ENCODE measurements at places on chromosomes 7 and 10. TPM values are rescaled to one million over a fixed set of nuclear protein-coding genes. Genes with fewer than 3 reads are reported as not detected.

- H3K36me3 ChIP-seq = no peaks in the 10 kb centered on the region
- H3K27me3 ChIP-seq = no peaks in the 10 kb centered on the region
- H3K27ac ChIP-seq = no peak overlapping the region
These were observed 24.3 kb downstream of the CSTF2T start for GRCh38 chr10:51675088-51675487.

GRCh38 chr7:100373261-100373831 lies at the start of gene PILRA:
TSS of gene PILRA (plus strand) at chr7:100373487. CDS start at chr7:100373657, 170 bp downstream.
- H3K36me3 ChIP-seq = no peaks in the 10 kb centered on the region
- no peak for DNase-seq
- H3K27ac ChIP-seq = peak within 1 kb of the TSS; percentile 52
- no peaks in the 10 kb centered on the region for H3K4me1 ChIP-seq
- H3K27me3 ChIP-seq = no peaks in the 10 kb centered on the region

GRCh38 chr7:39631736-39632308 lies 8.4 kb downstream of the RALA start:
- no peak for DNase-seq
- H3K27ac ChIP-seq = no peak overlapping the region
- no peak overlapping the region for H3K4me3 ChIP-seq
- no peaks in the 10 kb centered on the region for H3K36me3 ChIP-seq

DNA sequence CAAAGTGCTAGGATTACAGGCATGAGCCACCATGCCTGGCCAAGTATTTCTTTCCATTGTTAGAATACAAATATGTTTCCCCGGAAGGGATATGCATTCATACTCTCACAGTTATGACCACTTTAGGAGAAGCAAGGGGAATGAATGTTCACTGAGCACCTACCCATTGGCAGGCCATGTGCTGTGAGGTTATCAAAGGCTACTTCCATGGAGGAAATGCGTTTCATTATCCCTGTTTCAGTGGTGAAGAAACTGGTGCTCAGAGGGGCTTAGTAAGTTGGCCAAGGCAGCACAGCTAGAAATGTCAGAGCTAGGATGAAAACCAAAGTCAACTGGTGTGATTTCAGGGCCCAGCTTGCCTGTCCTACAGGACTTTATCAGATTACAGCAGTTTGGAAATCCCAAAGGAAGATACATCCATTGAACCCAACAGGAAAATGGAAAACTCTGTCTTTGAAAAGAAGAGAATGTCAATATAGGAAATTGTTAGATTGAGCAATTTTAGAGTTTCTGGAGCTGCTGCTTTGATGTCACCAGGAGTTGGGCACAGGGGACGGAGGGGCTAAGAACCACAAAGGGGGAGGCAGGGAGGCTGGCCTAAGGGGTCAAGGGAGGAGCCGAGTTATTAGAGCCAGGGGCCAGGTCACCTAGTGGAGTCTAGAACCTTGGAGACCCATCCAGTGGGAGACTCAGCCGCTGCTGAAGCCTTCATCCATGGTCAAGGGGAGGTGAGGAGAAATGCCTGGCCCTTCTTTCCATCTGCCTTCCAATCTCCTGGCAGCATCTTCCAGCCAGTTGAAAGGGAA lies 319.8 kb downstream of the FRMD4A start:
- no peaks in the 10 kb centered on the region for H3K27me3 ChIP-seq
- no peak overlapping the region for H3K4me3 ChIP-seq
- H3K4me1 ChIP-seq = no peaks in the 10 kb centered on the region
- no peak overlapping the region for H3K27ac ChIP-seq
- no peaks in the 10 kb centered on the region for H3K36me3 ChIP-seq

GRCh38 chr10:35993591-35994515 lies 351.8 kb upstream of the FZD8 start:
- H3K27me3 ChIP-seq = no peaks in the 10 kb centered on the region
- no peak overlapping the region for H3K4me3 ChIP-seq
- H3K27ac ChIP-seq = no peak overlapping the region
- H3K36me3 ChIP-seq = no peaks in the 10 kb centered on the region
- H3K4me1 ChIP-seq = no peaks in the 10 kb centered on the region

DNA sequence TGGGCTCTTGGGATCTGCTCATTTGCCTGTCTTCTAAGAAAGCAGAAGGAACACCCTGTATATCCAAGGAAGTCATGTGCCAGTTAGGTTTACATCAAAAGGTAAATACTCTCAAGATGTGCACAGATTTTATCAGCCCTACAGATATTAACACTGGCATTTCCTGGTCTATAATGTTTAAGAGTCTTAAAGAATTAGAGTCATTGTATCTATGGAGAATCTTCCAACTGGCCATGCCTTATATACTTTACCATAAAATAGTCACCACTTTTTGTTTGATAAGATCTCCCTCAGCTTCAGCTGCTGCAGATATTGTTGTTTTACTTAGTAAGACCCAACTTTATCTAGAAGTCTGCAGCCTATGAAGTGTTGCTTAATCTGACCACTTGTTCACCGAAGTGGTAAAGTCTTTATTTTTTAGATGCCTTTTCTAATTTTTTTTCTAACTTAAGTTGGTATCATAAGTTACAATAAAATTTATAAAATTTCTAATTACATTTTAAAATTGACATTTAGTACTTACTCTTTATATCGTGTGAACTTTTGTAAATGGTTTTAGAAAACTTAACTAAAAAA lies 58.5 kb downstream of the CPED1 start:
- no peaks in the 10 kb centered on the region for H3K27me3 ChIP-seq
- DNase-seq = no peak
- no peaks in the 10 kb centered on the region for H3K4me1 ChIP-seq
- H3K4me3 ChIP-seq = no peak overlapping the region
- no peaks in the 10 kb centered on the region for H3K36me3 ChIP-seq
- no peak overlapping the region for H3K27ac ChIP-seq

DNA sequence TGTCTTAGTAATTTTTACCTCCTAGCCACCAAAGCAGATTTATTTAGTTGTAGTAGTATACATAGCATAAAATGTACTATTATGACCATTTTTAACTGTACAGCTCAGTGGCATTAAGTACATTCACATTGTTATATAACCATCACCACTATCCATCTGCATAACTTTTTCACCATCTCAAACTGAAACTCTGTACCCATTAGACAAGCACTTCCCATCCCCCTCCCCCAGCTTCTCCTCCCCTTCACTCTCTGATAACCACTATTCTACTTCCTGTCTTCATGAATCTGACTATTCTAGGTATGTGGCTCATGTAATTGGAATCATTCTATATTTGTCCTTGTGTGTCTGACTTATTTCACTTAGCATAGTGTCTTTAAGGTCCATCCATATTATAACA lies 71.9 kb downstream of the MRPL32 start:
- no peaks in the 10 kb centered on the region for H3K36me3 ChIP-seq
- no peak for DNase-seq
- H3K4me1 ChIP-seq = no peaks in the 10 kb centered on the region
- H3K4me3 ChIP-seq = no peak overlapping the region
- H3K27ac ChIP-seq = no peak overlapping the region

GRCh38 chr10:6953271-6953801 lies 373.3 kb upstream of the PRKCQ start:
- H3K27ac ChIP-seq = no peak overlapping the region
- no peak for DNase-seq

The IMMP2L gene
- total RNA-seq = 23.7 TPM

The MYL7 gene
- not detected for total RNA-seq

The TAS2R5 gene
- 0.74 TPM for total RNA-seq

- H3K27ac ChIP-seq = no peak overlapping the region
- H3K4me3 ChIP-seq = no peak overlapping the region
- no peak for DNase-seq
- no peaks in the 10 kb centered on the region for H3K27me3 ChIP-seq
These were observed 39.9 kb upstream of the DUSP5 start for GRCh38 chr10:110457851-110458250.

- H3K27ac ChIP-seq = no peak overlapping the region
- no peaks in the 10 kb centered on the region for H3K36me3 ChIP-seq
- H3K27me3 ChIP-seq = no peaks in the 10 kb centered on the region
- DNase-seq = no peak
- no peaks in the 10 kb centered on the region for H3K4me1 ChIP-seq
These were observed 142.6 kb upstream of the LSM8 start for GRCh38 chr7:118041251-118041878.

DNA sequence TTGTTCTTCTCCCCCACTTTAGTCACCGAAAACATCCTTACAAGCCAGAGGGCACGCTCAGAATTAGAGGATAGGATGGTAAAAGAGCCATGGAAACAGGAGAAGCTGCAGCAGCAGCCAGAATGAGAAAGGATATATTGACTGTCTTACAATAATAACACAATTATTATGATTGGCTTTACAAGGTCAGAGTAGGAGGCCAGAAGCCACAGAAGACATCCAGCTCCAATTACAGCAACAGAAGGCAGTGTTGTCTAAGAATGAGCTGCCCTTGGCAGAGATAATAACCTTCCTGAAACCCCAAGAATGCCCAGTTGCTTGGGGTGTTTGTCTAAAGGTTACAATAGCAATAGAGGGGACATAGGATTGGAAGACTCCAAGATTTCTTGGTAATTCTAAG lies 168.8 kb downstream of the C1GALT1 start:
- DNase-seq = no peak
- H3K4me1 ChIP-seq = no peaks in the 10 kb centered on the region
- no peaks in the 10 kb centered on the region for H3K36me3 ChIP-seq
- no peak overlapping the region for H3K27ac ChIP-seq
